ENCODE measurements at places on chromosomes 6 and 20. TPM values are rescaled to one million over a fixed set of nuclear protein-coding genes. Genes with fewer than 3 reads are reported as not detected.

GRCh38 chr6:81601918-81602317 lies 150.6 kb downstream of the TENT5A start:
- no peak for DNase-seq

DNA sequence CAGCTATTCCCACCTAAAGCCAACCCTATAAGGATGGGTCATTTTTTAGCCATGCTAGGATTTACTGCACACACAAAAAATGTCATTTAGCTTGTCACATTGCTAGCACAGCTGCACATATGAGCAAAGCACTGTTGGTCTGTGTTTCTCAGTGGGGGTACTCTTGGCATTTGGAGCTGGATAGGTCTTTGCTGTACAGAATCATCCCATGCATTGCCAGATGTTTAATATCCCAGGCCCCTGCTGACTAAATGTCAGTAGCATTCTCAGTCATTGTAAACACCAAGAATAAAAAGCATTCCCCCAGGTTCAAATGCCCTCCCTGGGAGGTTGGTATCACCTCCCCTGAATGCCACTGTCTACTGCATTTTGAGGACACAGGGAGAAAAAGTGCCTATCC lies 14.6 kb upstream of the LTV1 start:
- DNase-seq = no peak

GRCh38 chr6:92047860-92048259 lies 1371.5 kb downstream of the EPHA7 start:
- DNase-seq = no peak

DNA sequence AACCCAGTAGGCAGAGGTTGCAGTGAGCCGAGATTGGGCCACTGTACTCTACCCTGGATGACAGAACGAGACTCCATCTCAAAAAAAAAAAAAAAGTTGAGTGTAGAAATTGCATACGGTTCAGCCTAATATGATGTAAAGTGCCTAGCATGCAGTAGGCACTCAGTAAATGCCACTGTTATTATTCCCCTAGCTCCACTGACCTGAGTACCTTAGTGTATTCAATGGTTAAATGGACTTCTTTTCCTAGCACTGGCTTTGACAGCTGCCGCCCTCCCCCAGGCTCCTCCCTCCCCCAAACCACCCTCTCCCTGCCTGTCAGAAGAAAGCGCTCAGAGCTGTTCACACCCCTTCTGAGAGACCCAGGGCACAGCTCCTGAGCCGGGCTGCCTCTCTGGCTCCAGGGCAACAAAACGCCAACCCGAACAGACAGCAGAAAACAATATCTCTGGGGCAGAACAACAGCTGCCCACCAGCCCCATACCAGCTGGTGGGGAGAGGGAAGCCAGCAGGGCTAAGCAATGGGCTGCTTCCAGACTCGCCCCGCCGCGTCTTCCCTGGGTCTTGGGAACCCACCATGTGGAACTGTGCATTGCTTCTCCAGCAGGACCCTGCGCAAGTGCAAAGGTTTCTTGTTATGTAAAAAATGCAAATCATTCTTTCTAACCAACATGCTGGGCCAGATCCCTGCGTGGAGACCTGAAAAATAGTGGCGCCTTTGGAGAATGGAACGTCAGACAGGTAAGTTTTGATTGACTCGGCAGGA lies 4.5 kb downstream of the CPNE5 start:
- no peak for DNase-seq

- no peak for DNase-seq
Observed at GRCh38 chr6:47512872-47513271, 35.3 kb downstream of the CD2AP start.

DNA sequence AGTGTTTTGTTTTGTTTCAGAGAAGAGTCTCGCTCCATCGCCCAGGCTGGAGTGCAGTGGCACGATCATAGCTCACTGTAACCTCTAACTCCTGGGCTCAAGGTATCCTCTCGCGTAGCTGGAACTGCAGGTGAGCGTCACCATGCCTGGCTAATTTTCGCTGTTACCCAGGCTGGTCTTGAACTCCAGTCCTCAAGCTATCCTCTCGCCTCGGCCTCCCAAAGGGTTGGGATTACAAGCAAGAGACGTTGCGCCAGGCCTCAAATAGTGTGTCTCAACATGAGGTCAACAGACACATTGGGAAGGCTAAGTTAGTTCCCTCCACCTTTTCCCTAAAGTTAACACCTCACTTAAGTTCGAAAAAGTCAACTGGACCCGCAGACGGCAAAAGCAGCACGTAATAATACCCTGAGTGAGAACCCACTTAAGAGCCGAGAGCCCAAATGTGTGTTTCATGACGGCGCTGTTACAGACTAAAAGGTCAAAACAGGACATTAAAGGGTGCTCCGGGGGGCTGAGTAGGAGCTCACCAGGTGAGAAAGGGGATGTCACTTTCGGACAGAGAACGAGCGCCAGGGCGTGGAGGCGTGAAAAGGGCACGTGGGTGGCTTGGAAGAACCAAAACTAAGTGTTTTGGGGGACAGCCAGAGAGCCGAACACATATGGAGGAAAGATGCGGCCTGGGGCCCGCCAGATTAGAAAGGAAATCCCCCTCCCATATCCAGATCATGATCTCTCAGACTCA lies 499 bp downstream of the TTI1 start:
- DNase-seq = peak; percentile 73

- no peak for DNase-seq
Observed at GRCh38 chr20:40676491-40677269, 12.4 kb downstream of the MAFB start.

DNA sequence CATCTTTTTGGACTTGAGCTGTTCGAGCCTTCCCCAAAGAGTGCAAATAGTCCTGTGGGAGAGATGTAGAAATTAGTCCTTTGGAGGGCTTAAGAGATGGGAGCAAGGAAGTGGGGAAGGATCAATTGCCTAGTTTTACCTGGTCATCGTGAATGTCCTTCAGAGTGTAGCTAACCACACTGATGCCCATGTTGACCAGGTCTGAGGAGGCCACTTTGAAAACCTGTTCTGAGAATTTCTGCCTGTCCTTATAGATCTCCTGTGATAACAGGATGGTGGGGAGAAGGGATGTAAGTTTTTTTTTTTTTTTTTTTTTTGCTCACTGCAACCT lies 2.0 kb downstream of the FLOT1 start:
- no peak for DNase-seq

The TMEM200A gene
- not detected for total RNA-seq

The ASIP gene
- total RNA-seq = 15.0 TPM

The GUCA1A gene
- total RNA-seq = not detected

The GRM1 gene
- total RNA-seq = 2.9 TPM
